ENCODE measurements at places on chromosomes 5 and 9.

- DNase-seq: no peak
These were observed 3.0 kb downstream of the CLPTM1L start for GRCh38 chr5:1341863-1342262.

DNA sequence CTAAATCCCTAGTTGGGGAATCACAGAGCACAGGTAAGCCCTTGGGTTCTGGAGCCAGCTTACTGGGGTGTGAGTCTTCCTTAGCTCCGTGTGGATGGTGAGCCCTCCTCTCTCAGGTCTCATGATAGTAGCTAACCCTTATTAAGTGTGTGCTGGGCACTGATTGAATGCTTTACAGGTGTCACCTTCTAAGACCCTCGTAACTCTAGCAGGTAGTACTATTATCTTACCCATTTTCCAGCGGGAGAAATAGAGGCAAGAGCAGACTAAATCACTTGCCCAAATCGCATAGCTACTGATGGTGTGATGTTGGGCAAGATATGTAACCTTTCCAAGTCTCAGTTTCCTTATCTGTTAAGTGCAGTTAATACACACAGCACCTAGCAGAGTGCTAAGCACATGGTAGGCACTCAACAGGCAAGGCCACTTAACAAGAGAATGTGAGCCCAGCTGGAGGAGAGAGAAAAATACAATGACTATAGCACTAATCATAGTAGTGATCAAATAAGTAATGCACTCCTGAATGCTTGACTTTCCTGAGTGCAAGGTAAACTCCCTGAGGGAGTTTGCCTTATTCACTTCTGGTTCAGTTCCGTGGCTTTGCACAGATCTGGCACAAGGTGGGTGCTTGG lies at the start of gene DCANP1:
Gene DCANP1 (minus strand): TSS at position 51 of the 632 bp plus-strand sequence. CDS start 240 bp downstream, outside the sequence.
- DNase-seq: no peak

- no peak for DNase-seq
These were observed 2.1 kb upstream of the MARCHF6 start for GRCh38 chr5:10351199-10351905.

DNA sequence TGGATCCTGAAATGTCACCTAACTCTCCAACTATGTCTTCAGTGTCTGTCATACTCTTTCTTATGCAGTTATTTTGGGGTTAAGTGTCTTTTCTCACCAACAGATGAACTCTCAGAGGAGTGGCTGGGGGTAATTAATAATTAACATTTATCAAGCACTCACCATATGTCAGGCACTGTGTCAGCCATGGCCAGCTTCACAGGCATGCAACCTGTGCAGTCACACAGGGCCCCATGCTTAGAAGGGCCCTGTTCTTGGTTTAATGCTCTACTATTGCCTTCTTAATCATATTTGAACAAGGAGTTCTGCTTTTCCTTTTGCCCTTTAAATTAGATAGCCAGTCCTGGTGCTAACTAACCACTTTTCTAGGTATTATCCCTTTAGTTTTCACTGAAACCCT lies 3.4 kb upstream of the GRPEL2 start:
- DNase-seq: no peak

- no peak for DNase-seq
These were observed 36.0 kb upstream of the GOLPH3 start for GRCh38 chr5:32210151-32210550.

- no peak for DNase-seq
These were observed 72.9 kb downstream of the ZNF622 start for GRCh38 chr5:16392718-16393117.
